ENCODE measurements at places on chromosomes 5 and 9.

DNA sequence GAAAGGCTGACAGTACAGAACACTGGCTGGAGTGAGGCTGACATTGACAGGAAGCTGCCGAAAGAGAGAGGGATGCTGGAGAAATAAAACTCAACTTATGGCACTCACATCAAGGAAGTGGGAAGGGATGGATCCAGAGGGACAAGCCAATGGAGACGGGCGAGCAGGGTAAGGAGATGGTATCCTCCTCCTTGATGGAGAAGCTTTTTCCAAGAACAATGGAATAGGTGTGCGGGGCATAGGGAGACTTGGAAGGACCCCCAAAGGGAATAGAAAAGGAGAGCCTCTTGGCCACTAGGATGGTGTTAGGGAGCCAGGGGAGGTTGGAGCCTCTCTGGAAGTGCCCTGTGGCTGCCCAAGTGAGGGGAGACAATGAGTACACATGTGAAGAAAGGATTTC, 58.4 kb upstream of the GRHPR start:
- DNase-seq: no peak

- DNase-seq: no peak
These were observed 11.8 kb downstream of the SLC12A7 start for GRCh38 chr5:1099926-1100663.

DNA sequence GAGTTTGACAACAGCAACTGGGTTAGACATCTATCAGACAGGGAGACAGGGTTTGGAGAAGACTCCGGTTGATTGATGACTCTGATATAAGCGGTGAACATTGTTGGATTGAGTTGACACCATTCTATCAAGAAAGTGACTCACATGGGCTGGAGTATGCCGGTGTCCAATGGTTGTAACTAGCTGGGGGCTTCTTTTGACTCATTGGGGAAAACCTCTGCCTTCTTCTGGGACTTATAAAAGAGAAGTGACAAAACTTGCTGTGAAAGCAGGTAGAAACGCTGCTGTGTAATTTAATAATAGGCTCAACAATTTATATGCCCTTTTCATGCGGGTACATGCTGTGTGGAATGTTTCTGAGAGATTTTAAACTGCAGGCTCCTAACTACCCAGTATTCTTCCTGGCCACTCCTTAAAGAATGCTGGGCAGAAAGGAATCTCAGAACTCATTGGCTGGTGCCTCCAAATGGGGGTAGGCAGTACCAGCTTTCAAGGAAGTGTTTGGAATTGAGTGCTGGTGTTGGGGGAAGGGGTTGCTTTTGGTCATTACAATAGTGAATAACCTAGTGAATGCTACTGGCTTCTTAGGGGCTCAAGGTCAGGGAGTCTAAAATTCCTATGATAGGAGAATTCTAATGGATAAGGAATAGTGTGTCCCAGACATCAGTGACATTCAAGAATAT, 43.9 kb downstream of the FYB1 start:
- DNase-seq: peak; percentile 29

DNA sequence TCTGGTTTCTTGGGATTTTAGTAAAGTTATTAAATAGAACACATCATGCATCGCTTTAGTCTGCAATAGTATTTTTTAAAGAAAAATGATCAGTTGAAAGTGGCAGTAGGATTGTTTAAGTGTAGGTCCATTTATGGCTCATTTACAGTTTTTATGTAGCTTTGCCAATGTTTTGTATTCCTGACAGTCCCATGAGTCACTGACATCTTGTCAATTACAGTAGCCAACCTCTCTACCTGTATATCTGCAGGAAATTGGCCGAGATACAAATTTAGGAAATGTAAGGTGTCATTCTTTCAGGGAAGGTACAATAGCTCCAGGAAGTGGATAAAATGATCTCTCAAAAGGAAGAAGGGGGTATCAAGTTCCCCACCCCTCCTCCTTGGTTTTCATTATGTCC, 47.7 kb upstream of the MTAP start:
- no peak for DNase-seq

- no peak for DNase-seq
These were observed 208.3 kb downstream of the GABBR2 start for GRCh38 chr9:98500337-98500919.

DNA sequence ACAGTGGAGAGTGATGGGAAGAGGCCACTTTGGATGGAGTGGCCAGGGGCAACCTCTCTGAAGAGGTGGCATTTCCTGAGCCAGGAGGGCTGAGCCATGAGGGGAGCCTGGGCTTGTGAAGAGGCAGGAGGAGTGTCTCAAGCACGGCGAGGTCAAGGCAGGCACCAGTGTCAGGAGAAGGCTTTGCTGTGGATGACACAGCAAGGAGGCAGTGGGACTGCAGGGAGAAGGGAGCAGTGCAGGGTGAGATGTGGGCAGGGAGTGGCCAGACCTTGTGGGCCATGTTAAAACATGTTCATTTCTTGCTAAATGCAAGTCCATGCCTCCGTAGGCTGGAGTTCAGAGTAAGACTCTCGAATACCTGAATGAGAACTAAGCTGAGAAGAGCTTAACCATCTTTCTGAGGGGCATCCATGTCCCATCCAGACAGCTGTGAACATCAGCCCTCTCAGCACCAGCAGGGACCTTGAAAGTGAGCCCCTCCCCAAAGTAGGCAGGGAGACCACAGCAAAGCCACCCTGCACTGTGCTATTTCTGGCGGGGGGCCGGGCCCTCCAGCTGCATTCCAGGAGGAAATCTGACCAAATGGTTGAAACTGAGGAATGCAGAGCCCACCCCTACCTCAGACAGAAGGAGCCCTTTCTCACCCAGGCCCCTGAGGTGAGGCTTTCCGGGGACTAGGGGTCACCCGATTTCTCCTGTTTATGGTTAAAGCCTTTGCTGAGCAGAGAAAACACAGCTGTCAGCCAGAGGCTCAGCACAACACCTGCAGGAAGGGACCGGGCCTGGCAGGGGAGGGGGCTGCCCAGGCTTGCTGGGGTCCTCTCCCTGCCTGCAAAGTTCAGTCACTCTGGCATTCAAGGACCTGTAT, 16.1 kb upstream of the ARSI start:
- DNase-seq: no peak

DNA sequence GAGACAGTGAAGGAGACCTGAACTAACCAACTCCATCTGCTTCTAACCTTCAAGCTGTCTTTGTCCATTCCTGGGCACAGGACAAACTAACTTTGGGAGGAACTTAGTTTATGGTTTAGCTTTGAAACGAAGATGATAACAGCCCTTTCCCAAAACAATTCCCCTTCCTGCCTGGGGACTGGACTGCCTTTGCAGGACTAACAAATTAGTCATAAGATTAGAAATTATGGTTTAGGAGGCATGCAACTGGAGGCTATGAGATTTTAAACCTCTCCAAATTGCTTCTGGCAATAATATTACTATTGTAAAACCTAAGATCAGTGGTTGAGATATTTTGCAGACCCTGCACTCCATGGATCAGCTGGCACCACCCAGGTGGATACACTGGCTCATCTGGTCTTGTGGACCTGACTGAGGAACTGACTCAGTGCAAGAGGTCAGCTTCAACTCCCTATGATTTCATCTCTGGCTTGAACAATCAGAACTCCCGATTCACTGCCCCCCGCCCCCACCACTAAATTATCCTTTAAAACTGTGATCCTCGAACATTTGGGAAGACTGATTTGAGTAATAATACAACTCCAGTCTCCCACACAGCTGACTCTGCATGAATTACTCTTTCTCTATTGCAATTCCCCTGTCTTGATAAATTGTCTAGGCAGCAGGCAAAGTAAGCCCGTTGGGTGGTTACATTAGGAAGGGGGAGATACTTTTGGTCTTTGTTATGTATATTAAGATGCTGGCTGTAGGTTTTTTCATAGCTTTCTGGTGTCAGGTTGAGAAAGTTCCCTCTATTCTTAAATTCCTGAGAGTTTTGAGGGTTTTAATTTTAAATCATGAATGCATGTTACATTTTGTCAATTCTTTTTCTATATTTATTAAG, 213.3 kb downstream of the TSSK1B start:
- no peak for DNase-seq

DNA sequence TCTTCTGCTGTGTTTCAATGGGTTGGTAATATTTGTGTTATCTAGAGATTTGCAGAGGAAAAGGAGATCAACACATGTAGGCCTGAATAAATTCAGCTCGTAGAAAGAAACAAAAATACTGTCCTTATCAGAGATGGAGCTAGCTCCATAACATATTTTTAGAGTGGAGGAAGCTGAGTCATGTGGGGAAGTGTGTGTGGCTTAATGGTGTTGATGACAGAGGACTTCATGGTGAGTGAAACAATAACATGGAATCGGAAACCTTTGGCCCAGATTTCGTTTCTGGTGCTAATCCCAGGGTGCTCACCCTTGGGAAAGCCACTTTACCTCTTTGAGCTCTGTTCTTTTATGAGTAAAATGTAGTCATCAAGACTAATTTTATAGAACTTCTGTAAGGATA, 825.0 kb downstream of the TLR4 start:
- DNase-seq: no peak

GRCh38 chr5:118042076-118042475, 946.3 kb downstream of the DTWD2 start:
- DNase-seq: no peak

- no peak for DNase-seq
These were observed 1.5 kb downstream of the CA9 start for GRCh38 chr9:35675204-35675603.

- no peak for DNase-seq
These were observed 16.3 kb downstream of the PRXL2C start for GRCh38 chr9:96638606-96639364.

DNA sequence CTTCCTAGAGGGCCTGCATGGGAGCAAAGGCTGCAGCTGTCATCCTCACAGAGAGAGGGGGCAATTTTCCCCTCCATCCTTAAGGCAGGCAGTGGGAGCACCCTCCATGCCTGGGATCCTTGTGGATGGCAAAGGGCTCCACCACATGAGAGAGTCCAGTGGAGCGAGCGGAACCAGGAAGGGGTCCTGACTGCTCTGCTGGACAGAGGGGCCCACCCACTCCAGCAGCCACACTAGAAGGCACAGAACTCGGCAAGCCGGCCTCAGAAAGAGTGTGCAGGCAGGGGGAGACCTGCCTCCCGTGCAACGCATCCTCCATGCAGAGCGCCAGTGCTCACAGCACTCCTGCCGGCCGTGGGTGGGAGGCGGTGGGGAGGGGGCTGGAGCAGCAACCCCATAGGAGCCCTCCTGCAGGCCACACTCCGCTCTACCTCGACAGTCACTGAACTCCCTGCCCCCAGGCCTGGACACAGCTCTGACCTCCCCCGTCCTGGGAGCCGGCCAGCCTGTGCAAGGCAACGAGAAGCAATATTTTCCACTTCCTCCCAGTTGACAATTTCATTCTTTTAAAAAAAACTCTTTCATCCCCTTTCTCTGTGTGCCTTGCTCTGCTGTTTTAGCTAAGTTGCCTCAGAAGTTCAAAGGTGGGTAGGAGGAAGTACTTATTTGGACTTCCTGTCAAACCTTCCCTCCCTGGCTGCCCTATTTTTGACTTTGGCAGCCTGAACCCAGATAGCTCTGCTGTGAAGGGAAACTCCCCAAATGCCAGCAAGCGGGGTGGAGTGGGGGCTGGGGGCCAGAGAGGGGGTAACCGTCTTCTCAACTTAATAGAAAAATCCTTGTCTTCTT, 5.3 kb upstream of the LCP2 start:
- peak; percentile 70 for DNase-seq

GRCh38 chr5:91118796-91119195, 264.3 kb downstream of the ARRDC3 start:
- no peak for DNase-seq

DNA sequence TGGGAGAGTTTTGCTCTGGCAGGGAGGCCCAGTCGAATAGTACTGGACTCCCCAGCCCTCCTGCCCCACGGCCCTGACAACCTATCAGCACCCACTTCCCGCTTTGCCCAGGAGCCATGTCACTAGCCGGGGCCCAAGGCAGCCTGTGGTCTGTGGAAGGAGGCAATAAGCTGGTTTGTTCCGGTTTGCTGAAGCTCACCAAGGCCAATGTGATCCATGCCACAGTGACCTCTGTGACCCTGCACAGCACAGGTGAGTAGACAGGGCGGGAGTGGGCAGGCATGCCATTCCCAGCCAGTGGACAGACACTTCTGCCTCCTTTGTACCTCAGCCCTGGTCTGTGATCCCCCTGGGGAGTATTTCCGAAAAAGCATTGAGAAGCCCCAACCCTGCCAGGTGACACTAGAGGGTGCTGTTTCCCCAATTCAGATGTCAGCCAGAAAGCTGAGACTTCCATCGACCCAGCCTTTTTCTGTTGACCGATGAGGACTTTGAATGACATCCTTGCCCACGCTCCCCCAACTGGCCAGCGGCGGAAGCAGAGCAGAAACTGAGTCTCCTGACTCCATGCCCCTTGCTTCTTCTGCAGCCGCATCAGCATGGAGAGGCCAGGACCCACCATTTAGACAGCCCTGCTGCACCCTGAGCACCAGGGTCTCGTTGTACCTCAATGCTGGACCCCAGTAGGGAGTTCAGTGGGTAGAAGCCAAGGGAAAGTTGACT, 9.6 kb downstream of the PCYOX1L start:
- peak; percentile 35 for DNase-seq

GRCh38 chr9:136354592-136355085, 8.9 kb downstream of the DNLZ start:
- DNase-seq: no peak

GRCh38 chr5:99177796-99178195, 249.0 kb upstream of the CHD1 start:
- DNase-seq: no peak

GRCh38 chr5:52356311-52356918, 431.3 kb upstream of the ITGA1 start:
- no peak for DNase-seq

GRCh38 chr9:133961226-133962165, 30.6 kb downstream of the VAV2 start:
- no peak for DNase-seq

GRCh38 chr5:73827106-73827450, 201.1 kb downstream of the ARHGEF28 start:
- DNase-seq: no peak

DNA sequence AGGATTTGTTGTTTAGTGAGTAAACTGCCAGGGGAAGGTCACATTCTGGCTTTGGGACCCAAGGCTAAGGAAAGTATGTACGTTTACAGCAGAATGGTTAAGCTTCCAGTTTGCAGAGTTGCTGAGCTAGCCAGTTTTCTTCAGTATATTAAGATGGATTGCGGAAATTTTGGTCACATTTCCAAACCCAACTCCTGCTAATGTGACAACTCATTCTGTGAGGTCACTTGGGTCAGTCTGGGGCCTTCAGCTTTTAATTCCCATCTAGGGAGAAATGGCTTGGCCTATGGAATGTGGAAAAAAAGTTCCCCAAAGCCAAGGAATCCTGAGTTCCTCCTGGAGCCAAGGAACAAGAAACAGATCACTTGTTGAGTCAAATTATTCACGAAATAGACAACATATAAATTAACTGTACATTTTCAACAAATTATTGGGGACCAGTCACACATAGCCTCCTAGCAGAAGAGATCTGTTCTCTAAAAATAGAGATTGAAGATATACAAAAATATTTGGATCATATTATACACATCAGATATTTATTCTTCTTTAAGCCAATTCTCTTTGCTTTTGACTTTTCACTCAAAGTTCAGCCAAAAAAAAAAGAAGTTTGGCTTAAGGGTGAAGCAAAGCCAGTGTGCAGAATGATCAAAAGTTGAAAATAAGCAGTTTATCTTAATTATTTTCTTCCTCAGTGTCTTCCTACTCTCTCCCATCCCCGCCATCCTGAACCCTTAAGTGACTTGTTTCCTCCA, 8.8 kb downstream of the KCNV2 start:
- DNase-seq: no peak

All from effector CD4-positive, alpha-beta T cell (primary cell).